Peyer's patch (tissue), 4 donors: ENCODE measurements at places on chromosomes 12 and 14.

GRCh38 chr12:74626397-74626796 lies 88.8 kb downstream of the ATXN7L3B start:
- DNase-seq: no peak

DNA sequence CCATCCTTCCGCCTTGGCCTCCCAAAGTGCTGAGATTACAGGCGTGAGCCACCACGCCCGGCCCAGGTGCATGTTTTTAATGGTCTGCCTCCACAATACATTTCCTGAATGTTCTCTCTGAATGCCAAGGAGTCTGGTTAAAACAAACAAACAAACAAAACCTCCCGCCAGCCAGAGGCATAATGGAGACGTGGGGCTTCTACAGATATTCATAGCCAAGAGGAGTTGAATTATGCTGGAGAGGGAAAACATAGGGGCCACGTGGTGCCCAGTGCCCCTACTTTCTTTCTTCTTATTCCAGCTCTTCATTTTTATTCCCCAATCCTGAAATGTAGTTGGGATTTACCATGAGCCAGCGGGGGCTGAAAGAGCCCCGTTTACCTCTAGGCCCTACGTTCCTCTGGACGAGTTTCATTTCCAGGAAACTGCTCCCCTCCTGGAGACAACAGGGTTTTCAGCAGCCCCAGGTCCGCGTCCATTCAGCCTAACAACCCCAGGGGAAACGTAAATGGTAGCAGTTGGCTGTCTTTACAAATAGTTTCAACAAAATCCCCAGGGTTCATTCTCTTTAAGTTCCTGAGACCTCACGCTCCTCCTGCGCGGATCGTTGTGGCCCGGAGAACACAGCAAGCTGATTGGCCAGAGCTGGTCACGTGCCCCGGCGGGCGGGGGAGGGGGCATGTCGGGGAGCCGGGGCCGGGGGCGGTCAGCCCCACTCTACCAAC lies 108.5 kb upstream of the ESRRB start:
- no peak for DNase-seq

DNA sequence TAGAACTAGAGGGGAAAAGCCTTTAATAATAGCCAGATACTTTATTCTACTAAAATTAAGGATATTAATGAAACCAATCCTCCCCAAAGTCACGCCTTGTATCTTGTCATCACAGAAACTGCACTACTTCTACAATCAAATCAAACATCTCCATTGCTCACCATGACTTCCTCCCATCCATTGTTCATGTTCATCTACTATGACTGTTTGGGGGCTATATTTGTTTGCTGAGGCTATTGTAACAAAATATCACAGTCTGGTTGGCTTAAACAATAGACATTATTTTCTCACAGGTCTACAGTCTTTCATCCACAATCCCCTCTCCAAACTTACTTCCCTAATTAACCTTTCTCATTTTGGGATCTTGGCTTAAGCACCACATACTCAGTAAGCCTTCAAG lies 193.6 kb upstream of the FSCB start:
- DNase-seq: no peak

GRCh38 chr14:65792208-65792905 lies 379.8 kb downstream of the FUT8 start:
- no peak for DNase-seq

- no peak for DNase-seq
These were observed 86.7 kb downstream of the TMEM260 start for GRCh38 chr14:56666294-56666693.

GRCh38 chr14:30221546-30221945 lies 293.9 kb upstream of the PRKD1 start:
- no peak for DNase-seq

DNA sequence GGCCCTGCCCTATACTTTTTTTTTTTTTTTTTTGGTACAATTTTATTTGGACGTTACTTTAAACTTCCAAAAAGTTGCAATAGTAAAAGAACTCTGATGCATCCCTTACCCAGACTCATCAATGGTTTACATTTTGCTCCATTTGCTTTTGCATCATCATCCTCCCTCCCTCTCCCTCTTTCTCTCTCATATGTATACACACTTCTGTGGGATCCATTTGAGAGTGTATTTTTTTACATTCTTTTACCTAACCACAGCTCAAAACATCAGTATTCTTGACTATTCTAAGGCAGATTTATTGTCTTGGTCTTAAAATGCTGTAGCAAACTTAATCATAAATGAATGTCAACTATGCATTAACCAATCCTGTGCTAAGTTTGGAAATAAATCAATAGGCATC lies 111.6 kb downstream of the PRICKLE1 start:
- DNase-seq: no peak

GRCh38 chr14:23380197-23380914 lies 3.5 kb downstream of the CMTM5 start:
- no peak for DNase-seq

- DNase-seq: no peak
These were observed 32.6 kb downstream of the EGLN3 start for GRCh38 chr14:33918256-33918655.

- DNase-seq: no peak
These were observed 36.1 kb upstream of the KRAS start for GRCh38 chr12:25286837-25287236.

DNA sequence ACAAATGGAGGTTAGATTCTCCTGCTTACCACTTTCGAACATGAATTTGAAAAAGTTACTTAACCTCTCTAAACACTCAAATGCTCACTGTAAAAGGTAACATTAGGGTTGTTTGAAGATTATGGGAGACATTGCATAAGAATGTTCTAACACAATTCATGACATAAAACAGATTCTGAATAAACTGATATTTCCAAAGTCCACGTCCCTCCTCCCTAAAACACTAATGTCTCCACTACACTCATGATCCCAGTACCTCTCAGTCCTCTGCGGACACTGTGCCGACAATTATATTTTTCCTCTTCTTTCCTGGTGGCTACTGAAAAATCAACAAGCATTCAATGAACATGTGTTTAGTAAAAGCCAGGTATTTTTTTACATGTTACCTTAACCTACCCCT lies 18.8 kb upstream of the IAPP start:
- no peak for DNase-seq

DNA sequence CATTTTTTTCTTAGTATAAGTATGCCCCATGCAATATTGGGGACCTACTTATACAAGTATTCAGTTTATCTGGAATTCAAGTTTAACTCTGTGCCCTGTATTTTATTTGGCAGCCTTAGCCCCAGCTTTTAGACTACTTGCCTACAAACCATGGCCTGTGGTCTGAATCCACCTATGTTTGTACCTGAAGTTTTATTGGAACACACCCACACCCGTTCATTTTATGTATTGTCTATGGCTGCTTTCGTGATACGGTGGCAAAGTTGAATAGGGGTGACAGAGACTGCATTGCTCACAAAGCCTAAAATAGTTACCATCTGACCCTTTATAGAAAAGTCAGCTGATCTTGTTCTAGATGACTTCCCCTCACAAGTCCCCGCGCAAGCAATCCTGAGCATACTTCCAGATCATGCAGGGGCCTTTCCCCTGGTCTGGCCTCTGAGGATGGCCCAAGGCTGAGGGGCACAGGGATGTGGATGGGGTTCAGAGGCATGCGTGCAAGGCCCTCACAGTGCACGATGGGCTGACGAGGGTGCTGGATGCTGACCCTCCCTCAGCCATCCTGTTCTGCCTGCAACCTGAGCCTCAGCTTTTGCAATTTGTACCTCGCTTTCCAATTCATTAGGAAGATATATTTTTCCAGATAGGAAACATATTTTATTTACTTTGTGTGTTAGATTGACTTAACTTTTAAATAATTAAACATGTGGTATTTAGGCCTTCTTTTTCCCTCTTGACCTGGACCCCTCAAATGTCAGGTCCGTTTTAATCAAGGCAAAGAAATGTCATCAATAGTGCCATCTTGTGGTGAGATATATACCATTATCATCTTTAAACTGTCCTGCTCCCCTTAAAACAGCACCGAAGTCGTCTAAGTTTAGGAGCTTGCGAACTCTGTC lies 527.3 kb upstream of the CCDC196 start:
- DNase-seq: no peak

DNA sequence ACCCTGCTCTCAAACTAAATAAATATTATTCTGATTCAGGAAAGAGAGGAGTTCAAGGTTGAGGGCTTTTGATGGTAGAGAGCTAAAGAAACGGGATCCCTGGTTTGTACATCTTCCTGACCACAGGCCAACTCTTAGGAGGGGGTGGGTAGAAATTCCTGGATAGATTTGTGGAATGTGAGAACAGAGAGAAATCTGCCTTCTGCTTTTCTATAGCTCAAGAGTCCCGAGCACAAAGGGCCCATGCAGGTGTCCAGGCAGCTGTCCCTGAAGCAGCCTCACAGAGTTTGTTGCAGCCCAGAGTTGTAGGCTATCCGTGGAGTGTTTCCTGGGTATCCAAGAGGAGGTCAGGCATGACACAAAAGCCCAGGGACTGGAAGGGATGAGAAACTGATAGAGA lies 198.6 kb downstream of the BCAT1 start:
- DNase-seq: no peak

GRCh38 chr14:104682107-104682593 lies 7.3 kb upstream of the INF2 start:
- DNase-seq: no peak

- no peak for DNase-seq
These were observed 22.1 kb downstream of the SMOC1 start for GRCh38 chr14:69901113-69901951.

DNA sequence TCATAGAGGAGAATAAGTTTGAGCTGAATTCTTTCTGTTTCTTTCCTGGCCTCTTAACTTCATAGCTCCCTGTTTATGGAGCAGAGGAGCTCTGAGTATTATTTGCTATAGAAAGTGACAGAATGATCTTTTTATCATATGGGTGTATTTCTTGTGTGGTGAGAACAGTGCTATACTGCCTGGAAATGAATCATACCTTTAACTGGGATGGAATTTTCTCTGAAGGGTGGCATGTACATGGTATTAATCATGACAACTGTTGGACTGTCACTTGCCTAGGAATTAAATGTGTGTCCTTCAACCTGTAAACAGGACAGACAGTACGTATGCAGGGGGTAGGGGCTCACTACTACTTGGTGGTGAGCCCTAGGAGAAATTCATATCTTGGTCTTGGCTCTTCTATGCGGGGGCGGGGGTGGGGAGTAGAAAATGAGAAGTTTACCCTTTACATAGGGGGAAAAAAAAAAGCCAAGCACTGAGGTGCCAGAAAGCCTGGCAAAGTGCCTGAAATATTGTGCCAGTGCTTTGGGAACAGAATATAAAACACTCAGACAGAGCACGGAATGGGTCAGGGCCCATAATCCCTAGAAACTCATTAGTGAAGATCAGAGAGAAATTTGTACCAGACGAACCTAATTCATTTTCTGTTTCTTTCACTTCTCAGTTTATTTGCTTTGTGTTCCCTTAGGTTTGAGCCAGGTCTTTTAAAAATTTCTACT lies 33.8 kb downstream of the ARMH4 start:
- no peak for DNase-seq

DNA sequence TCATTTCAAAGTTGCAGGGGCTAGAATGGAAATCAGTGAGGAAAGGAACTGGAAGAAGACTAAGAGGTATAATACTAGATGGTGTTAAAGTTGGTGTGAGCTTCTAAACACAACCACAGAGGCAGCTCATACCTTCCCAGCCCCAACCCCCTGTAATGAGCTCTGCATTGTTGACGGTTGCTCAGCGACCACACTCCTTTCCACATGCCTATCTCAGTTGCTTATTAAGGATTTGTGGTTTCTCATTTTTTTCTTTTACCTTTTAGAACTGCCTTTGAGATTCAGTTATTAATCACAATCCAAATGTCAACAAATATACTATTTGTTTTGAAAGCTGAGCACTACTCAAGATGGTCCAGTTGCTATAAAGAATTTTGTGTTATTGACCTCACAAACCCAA lies 62.1 kb upstream of the KIF21A start:
- DNase-seq: no peak

GRCh38 chr12:46299851-46300250 lies 31.0 kb upstream of the SLC38A1 start:
- no peak for DNase-seq

- peak; percentile 52 for DNase-seq
These were observed 46.2 kb downstream of the BCAT1 start for GRCh38 chr12:24902511-24903328.

DNA sequence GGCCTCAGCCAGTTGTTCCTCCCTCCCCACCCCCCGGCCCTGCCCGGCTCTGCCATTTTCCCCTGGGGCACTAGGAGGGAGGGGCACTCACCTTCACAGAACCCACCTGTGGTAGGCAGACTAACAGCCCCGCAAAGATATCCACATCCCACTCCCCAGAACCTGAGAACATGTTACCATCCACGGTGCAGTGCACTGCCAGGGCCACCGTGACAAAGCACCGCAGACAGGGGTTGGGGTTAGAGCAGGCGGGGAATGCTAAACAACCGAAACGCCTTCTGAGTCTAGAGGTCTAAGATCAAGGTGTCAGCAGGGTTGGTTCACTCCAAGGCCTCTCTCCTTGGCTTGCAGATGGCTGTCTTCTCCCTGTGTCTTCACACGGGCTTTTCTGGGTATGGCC lies 57.4 kb upstream of the NCOR2 start:
- DNase-seq: no peak

DNA sequence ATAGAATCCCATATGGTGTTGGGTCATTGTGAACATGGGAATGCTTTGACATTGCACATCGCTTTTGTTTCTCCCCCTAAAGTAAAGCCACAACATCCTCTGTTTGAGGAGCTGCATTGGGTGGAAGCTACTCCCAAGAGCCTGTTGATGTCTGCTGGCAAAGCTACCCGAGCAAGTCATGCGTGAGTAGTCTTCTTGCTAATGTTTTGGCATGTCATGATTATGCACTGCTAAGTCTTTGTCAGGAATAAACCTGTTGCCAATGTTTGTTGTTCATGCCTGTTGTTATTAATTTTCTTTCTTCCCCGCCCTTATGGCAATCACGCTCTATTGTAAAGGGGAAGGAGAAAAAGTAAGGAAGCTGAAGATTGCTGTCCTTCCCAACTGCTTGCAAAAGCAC lies 97.3 kb downstream of the EXOC5 start:
- no peak for DNase-seq

- no peak for DNase-seq
These were observed 51.7 kb downstream of the PPFIBP1 start for GRCh38 chr12:27575762-27576118.

DNA sequence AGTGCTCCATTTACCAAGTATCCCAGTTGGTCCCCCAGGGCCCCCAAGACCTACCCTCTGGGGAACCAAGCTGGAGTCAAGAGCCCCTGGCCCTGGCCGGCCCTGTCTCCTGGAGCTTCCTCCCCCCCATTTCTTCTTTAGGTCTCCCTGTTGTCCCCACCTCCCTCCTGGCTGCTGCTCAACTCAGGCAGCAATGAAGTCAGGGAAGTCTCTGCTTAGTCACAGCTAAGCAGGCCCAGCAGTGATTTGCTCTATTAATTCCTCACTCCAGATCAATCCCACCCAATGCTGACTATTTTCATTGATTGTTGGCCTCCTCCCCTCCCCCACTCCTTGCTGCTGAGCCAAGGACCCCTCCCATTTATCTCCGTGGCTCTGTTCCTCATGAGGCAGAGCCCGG lies 28.3 kb downstream of the VSX2 start:
- no peak for DNase-seq

- peak; percentile 66 for DNase-seq
These were observed 34.0 kb downstream of the VCPKMT start for GRCh38 chr14:50082308-50082742.
